Kidney glomerular epithelial cell (primary cell): ENCODE measurements at places on chromosomes 11 and 22.

DNA sequence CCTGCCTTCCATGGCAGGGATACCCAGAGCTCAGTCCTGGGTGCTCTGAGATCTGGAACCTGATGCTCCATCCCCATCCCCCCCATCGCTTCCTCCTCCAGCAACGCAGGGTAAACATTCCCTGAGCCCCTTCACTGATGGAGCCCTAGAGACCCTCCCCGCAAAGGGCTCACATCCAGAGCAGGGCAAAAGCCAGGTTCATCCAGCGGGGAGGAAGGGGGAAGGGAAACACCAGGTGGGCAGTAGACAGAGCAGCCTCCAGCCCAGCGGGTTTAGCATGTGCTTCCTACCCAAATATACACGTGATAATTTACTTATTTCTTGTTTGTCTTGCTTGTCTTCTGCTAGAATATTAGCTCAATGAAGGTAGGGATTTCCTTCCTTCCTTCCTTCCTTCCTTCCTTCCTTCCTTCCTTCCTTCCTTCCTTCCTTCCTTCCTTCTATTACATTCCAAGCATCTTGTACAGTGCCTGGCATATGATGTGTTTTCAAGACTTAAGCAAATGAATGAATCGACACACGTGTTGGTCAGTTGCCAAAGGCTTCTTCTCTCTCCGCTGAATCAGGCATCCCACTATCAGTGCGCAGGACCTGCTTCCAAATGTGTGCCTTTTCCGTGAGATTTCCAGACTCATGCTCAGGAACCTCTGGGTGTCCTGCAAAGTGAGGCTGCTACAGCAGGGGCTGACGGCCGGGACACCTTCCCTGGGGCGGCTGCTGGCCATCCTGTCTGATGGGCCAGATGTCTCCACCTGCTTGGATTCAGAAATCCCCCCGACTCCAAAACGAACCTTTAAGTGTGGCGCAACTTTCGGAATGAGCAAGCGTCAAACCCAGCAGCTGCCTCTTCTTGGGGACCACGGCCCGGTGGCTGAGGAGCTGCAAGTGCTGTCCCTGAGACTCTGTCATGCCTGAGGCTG lies 955.1 kb downstream of the BRD1 start:
- no peak for DNase-seq

GRCh38 chr11:118065384-118065783 lies 11.5 kb upstream of the TMPRSS4 start:
- DNase-seq: no peak

GRCh38 chr22:35315141-35315854 lies 15.6 kb downstream of the TOM1 start:
- no peak for DNase-seq

- no peak for DNase-seq
Measured at GRCh38 chr11:71420455-71421241, 27.5 kb downstream of the DHCR7 start.

GRCh38 chr11:69403556-69404215 lies 77.8 kb upstream of the LINC01488 start:
- no peak for DNase-seq

DNA sequence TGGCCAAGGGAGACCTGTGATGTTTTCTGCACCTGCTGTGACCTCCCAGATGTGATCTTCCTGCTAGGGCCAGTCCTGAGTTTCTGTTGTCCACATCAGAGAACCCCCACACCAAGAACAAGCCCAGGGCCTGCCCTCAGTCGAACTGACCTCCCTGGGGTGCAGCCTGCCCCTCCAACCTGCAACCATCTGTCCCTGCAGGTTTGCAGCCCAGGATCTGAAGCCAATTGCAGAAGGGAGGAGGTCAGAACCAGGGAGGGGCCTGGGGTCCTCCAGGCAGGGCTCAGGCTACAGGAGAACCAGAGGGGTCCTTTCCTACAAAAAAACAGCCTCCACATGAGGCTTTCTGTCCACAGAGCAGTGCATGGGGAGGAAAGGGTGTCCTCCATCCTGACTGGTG lies 807 bp downstream of the TRIM3 start:
- DNase-seq: no peak

DNA sequence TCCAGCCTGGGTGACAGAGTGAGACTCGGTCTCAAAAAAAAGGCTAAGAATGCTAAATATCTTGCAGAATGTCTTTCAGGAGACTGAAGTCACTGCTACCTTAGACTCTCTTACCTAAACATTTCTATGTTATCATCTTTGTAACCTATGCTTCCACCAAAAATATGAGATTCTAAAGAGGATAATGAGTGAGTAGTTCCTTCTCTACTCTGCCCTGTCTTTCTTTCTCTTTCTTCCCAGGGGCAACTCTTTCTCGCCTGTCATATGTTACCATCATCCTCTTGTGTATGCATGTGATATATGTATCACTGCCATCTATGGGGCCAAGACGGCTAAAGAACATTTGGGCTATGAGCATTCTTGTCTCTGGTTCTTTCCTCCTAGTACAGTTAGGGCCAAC lies 9.0 kb upstream of the RASSF10 start:
- no peak for DNase-seq

GRCh38 chr22:29184849-29185490 lies 20.7 kb upstream of the EMID1 start:
- no peak for DNase-seq
